ENCODE measurements at places on chromosomes 5 and 9.
A peak's percentile ranks its signal among the peaks of the same experiment; 100 is the strongest.

- DNase-seq, result no peak
Measured at GRCh38 chr5:108524564-108524963, 142.7 kb upstream of the FBXL17 start.

DNA sequence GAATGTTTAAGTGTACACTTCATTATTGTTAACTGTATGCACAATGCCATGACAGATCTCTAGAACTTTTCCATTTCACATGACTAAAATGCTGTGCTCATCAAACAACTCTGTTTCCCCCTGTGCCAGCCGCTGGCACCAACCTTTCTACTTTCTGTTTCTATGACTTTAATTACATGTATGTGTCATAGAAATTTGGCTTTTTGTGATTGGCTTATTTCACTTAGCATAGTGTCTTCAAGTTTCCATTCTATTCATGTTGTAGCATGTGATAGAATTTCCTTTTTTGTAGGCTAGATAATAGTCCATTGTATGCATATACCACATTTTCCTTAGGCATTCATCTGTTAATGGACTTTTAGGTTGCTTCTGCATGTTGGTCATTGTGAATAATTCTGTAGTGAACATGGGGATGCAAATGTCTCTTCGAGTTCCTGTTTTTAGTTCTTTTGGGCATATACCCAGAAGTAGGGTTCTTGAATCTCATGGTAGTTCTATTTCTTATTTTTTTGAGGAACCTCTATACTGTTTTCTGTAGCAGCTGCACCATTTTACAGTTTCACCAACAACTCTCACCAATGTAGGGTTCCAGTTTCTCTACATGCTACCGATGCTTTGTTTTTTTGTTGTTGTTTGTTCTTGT, 184.4 kb upstream of the DMRT1 start:
- no peak for DNase-seq

DNA sequence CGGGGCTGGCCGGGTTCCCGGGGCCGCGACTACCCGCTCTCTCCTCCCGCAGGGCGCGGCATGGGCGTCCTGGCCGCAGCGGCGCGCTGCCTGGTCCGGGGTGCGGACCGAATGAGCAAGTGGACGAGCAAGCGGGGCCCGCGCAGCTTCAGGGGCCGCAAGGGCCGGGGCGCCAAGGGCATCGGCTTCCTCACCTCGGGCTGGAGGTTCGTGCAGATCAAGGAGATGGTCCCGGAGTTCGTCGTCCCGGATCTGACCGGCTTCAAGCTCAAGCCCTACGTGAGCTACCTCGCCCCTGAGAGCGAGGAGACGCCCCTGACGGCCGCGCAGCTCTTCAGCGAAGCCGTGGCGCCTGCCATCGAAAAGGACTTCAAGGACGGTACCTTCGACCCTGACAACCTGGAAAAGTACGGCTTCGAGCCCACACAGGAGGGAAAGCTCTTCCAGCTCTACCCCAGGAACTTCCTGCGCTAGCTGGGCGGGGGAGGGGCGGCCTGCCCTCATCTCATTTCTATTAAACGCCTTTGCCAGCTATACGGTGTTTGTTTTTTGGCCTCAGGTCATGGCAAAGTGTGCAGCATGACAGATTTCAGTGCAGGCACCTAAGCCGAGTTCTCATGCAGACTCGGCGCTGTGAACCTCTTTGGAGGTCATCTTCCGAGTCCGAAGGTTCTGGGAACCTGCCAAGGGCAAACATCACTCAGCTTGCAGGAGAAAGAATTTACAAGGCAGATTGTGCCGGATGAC, 516 bp downstream of the MRPL41 start:
- peak; percentile 2 for DNase-seq

- DNase-seq, result no peak
Measured at GRCh38 chr9:118401546-118401945, 697.3 kb downstream of the TLR4 start.

- peak; percentile 21 for DNase-seq
Measured at GRCh38 chr5:68648944-68649857, 433.6 kb downstream of the PIK3R1 start.

Data from LoVo (cell line).